Fibroblast of upper back skin (primary cell): ENCODE measurements at places on chromosomes 2 and 18.

GRCh38 chr2:206004004-206004693, 81.8 kb downstream of the INO80D start:
- no peak for DNase-seq

DNA sequence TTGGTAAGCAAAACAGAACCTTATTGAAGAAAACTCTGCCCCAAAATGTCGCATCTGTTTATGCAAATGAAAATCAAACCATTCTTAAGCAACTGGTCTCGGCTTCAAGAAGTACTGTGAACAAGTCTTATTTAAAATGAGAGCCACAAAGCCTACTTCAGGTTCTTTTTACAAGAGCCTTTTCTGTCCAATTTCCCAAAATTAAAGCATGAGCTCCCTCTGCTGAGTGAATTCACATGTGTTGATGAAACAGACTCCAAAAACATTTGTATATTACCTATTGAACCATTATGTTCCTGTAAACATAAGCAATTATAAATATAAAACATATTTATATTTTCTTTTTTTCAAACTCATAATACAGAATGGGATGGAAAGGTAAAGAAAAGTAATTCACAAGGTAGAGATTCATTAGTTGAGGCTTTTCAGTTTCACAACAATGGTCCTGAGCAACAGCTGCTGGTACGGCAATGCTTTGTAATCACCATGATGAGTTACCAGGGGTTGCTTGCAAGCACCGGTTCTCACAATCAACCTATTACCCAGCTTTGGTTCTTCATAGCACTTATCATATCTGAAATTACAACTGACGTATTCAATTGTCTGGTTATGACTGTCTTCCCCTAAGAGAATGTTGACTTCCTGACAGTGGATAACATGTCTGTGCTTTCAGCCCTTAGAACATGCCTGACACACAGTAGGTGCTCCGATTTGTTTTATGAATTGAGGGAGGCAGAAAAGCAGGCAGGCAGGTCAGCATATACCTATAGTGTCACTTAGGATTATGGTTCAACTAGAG, 108.4 kb upstream of the BZW1 start:
- peak; percentile 74 for DNase-seq

DNA sequence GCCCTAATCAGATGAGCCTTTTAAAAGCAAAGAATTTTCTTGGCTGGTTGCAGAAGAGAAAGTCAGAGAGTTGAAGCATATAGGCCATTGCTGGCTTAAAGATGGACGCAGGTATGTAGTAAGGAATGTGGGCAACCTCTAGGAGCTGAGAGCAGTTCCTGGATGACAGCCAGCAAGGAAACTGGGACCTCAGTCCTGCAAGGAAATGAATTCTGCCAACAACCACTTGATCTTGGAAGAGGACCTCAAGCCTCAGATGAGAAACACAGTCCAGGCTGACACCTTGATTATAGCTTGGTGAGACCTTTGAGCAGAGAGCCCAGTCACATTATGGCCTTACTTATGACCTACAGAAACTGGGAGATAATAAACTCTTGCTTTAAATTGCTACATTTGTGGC, 15.7 kb downstream of the PHOSPHO2 start:
- no peak for DNase-seq

DNA sequence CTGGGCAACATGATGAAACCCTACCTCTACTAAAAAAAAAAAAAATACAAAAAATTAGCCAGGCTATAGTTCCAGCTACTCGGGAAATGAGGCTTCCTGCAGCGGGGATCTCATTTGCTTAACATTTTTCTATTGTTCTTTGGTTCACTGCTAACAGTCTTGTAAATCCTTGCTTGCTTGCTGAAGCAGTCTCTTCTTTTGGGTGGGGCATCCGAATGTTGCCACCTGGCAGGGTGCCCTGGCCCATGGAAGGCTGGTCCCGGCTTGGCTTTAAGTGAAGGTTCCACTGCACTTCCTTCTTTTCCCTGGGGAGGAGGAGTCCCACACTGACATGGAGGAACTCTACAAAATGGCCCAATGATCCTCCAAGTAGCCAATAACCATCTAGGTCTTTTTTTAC, 6.0 kb upstream of the ANKRD29 start:
- no peak for DNase-seq

DNA sequence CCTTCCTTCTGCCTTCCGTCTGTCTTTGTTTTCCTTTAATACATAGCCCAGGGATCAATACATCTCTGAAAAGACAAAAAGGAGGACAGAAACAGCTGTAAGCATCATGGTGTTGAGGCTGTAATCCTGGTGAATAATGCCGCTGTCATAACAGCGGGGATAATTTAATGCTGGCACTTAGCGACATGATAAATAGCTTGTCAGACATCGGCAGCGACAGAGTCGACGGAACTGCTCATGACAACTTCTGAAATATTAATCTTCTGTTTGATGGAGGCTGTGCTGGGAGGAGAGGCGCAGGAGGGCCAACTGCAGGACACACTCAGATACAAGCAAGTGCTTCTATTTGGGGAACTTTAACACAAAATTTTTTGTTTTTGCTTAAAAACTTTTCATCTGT, 602.2 kb downstream of the GALR1 start:
- DNase-seq: no peak

- DNase-seq: peak; percentile 65
Measured at GRCh38 chr2:166375736-166376487, at the start of gene SCN9A. Gene SCN9A (minus strand): TSS chr2:166375944. CDS start chr2:166311756, 64,188 bp downstream.

DNA sequence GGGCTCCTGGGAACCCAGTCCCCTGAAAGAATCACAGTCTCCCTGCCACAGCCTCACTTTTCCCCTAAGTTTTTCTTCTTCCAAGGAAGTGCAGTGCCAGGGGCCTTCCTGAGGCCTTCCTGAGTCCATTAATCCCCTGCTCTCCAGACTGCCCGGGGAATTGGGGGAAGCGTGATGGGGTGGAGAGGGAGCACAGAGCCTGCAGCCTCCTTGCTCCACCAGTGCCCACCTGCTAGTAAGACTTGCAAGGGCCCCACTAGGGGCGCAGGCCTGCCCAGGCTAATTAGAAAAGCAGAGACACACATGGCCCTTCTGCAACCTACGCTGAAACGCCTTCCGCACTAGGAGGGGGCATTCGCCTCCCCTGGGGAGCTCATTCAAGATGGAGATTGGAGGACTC, 110.6 kb downstream of the MRO start:
- DNase-seq: no peak

GRCh38 chr2:231752061-231752460, 29.0 kb downstream of the PDE6D start:
- DNase-seq: no peak

DNA sequence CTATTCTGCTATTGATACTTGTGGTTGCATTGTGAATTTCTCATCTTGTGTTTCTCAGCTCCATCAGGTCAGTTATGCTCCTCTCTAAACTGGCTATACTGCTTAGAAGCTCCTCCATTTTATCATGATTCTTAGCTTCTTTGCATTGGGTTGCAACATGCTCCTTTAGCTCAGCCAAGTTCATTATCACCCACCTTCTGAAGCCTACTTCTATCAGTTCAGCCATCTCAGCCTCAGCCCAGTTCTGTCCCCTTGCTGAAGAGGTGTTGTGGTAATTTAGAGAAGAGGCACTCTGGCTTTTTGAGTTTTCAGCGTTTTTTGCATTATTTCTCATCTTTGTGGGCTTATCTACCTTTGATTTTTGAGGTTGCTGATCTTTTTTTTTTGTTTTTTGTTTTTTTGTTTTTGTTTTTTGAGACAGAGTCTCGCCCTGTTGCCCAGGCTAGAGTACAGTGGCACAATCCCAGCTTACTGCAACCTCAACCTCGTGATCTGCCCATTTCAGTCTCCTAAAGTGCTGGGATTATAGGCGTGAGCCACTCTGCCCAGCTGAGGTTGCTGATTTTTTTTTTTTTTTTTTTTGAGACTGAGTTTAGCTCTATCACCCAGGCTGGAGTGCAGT, 36.0 kb downstream of the ANKRD12 start:
- DNase-seq: no peak

DNA sequence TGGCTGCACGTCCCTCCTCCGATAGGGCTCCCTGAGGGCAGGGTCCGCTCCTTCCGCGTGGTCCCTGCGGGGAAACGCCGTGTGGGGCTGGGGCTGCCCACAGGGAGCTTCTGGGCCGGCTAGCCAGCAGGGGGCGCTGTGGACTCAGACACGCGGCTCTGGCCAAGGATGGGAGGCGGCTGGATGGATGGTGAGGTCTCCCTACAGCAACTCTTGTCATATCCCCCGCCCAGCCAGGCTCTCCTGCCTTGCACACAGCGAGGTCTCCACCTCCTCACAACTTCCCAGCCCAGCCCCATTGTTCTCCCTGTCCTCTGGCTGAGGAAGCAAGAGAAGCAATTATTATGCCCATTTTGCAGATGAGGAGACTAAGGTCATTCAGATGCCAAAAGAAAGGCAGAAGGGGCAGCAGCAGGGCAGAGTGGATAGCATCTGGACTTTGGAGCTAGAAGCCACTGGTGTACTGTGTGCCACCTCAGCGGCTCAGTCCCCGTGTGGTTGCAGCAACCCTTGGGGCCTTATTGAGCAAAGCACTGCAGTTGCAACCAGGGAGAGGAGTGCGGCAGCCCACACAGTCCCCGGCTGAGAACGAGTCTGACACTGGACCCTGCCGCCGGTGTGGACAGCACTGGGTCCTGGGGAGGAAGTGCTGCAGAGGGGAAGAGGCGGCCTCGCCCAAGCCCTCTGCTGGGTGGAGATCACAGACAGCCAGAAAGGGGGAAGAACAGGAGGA, 99.0 kb downstream of the ZFP36L2 start:
- DNase-seq: peak; percentile 37

GRCh38 chr2:2452961-2453360, 121.9 kb upstream of the MYT1L start:
- peak; percentile 50 for DNase-seq

DNA sequence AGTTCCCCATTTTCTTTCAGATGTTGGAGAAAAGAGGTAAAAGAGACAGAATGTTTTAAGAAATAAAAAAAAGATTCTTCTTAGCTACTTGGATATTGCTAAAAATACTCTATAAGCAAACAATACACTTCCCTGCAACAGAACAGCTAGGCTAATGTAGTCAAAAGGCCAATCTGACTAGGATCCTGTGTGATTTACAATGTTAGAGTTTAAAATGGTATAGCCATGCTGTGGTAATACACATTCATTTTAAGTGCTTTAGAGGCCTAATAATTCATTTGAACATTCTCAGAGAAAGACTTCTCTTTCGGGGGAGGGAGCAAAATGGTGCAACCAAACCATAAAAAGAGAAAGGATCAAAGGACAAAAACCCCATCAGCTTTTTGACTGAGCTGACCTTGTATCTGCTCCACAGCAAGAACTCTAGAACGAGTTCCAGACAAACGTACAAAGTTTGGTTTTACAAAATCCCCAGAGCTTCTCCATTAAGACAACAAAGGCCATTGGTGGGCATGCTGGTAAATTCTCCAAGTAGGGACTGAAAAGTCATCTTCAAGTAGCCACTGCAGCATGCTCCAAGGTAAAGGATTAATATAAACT, 200.2 kb downstream of the STK39 start:
- no peak for DNase-seq

DNA sequence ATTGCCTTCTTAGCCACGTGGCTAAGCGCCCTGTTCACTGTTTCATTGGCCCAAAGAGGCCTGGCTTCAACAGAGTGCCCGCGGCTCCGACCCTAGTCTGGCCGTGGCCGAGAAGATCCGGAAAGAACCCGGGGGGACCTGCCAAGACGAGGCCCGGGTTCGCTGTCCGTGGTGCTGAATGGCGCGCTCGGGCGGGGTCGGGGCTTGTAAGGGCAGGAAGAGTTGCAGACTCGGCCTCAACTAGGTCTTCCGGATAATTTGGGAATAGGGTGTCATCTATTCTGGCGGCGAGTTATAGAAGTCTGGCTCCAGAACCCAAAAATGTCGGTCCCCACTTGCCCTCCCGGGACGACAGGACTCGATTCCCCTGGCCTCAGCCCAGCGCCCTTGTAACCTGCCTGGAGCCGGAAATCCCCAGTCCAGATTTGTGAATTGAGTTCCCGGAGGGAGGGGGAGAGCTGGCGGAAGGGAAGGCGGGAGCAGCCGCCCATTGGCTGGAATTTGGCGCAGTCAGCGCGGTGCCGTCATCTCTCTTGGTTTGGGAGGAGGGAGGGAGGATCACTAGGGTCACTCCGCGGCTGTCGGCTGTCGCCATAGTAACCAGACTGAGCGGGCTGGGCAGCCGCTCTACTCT, 3.5 kb downstream of the CDK5R2 start:
- peak; percentile 51 for DNase-seq

- no peak for DNase-seq
Measured at GRCh38 chr2:206396211-206396610, 47.1 kb upstream of the ADAM23 start.

GRCh38 chr2:145184741-145185651, 665.1 kb upstream of the ZEB2 start:
- DNase-seq: peak; percentile 70

- no peak for DNase-seq
Measured at GRCh38 chr18:46134920-46135675, 30.9 kb downstream of the HAUS1 start.

DNA sequence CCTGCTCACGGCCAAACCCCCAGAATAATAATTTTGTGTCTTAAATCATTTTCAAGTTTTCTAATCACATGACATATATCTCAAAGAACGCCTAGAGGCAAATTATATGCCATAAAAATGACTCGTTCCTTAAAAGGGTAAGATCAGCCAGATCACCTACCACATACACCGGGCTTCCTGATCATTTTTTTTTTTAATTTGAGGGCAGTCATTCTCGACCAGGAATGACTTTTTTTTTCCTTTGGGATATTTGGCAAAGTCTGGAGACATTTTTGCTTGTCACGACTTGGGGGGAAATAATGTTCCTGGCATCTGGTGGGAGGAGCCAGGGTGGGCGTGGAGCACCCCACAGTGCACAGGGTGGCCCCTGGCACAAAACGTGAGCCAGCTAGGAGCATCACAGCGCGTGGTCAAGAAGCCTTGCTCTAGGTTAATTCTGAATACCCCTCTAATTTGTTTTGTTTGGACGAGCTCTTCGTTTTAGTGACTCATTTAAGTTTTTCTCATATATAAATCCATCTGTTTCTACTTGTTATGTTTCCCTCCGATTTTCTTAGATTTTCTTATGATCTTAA, 94.9 kb downstream of the TWIST2 start:
- DNase-seq: peak; percentile 69

DNA sequence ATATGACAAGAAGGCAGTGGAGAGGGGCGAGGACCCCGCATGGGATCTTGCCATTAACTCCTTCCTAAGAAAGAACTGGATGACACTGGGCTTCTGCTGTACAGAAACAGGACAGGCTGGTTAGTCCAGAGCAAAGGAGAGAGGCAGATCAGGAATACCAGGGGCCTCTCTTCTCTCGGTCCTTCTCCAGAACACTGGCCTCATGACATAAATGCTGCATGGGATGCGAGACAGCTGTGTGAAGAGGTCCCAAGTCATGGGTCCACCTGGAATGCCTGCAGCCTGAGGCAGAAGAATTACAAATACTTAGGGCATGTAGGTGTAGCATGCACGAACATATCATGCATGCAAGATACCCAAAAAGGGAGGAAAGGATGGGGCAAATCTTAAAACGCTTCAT, 9.1 kb downstream of the MBOAT2 start:
- no peak for DNase-seq

DNA sequence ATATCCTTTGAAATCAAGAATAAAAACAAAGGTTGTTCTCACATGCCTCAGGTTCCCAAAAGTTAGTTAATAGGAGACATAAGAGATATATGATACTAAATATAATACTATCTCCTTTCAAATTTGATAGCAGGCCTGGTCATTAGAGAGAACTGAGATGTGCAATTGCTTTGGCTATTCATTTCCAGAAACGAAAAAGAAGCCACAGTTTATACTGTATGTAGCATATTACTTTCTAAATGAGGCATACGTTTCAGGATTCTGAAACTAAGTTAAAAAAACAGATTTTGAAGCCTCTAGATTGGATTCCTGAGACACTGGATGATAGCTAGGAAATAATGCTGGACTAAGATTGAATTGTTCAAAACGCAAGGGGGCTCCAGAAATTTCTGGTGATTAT, 7.1 kb downstream of the PPP1R1C start:
- no peak for DNase-seq
